ENCODE measurements at places on chromosomes 11 and 22.

GRCh38 chr11:101516546-101516945 is 67.3 kb downstream of the TRPC6 start:
- no peak for DNase-seq

DNA sequence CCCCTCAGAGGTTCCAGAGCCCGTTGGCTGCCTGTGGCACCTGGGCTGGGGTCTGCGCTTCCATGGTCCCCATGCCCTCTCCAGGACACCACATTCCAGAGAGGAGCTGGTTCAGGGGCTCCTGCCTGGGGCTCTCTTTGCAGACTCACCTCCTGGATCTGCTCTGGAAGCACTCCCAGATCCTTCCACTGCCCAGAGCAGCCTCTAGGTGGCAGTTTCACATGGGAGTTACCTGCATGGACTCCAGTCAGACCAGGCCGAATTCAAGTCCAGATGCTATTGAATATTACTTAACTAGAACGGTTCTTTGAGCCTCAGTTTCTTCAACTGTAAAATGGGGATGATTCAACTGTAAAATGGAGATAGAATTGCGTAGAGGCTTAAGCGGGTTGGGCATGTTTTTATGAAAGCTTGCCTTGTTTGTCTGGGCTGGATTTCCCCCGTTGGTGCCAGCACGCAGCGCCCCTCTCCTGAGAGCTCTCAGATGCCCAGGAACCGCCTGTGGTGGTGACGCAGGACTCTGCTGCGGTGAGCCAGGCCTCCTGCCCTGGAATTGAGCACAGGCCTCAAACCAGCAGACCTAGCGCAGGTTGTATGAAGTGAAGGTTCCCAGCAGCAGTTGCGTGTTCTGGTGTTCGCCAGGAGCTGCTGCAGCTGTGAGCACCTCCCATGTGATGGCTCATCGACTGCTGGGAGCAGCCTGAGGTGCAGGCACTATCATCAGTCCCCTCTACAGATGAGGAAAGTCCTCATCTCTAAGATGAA is 44.2 kb downstream of the LMO1 start:
- DNase-seq = peak; percentile 21

GRCh38 chr22:45998638-45999378 is 21.8 kb upstream of the WNT7B start:
- DNase-seq = no peak

- DNase-seq = no peak
These were observed 3.0 kb upstream of the IFITM10 start for GRCh38 chr11:1753229-1753928.

- DNase-seq = peak; percentile 19
These were observed 5.1 kb upstream of the B4GALNT4 start for GRCh38 chr11:363948-364761.

GRCh38 chr11:60840470-60841430 is 1.2 kb upstream of the CCDC86 start:
- DNase-seq = no peak

DNA sequence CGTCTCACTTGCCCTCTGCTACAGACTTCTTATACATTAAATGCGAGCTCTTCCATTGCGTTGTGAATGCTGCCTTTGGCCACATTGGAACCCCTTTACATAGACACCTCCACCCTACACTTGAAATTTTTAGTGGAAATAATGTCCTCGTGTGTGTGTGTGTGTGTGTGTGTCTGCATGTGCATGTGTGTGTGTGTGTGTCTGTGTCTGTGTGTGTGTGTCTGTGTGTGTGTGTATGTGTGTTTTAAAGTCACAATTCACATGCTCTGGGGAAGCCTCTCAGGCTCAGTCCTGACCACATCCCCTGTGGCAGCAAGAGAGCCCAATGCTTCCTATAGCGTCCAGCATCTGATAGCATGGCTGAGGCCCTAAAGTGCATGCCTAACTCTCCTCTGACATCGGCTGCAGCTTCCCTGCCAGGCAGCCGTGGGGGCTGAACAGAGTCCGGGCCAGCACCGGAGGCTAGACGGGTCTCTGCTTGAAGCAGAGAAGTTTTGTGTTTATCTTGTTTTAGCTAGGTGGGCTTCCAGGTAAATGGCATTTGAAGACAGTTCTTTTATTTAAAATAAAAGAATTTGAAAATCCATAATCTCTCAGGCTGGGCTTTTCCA is 64.5 kb upstream of the EMID1 start:
- no peak for DNase-seq

GRCh38 chr22:40231618-40232313 is 54.0 kb downstream of the TNRC6B start:
- no peak for DNase-seq

DNA sequence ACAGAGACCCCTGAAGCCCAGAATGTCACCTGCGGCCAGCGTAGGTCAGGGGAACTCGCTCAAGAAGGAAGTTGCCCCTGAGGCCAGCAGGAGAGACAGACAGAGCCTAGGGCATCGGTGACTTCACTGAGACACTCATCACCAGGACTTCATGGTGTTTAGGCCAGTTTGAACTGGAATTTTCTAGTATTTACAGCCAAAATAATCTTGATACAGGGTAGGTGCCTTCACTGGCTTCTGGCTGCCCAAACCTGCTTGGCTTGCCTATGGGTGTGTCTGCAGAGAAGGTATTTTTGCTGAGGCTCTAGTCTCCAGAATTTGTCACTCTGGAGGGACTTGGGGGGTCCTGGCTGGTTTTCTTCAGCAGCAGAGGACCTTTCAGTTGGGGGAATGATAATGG is 86.6 kb downstream of the FBXO7 start:
- no peak for DNase-seq

DNA sequence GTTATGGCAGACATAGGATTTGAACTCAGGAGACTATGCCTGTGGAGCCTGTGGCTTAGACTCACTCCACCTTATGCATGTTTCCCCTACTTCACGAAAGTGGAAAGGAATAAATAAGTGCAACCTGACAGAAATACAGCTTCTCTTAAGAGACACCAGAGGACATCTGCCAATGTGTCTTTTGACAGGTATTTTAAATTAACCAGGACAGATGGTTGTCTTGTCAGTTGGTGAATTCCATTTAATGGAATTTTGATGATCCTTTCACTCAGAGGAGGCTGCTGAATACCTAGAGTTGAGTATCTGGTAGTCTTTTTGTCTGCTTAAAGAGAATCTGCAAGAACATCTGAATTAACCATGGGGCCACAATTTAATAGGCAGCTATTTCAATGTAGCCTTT is 46.1 kb downstream of the NELL1 start:
- no peak for DNase-seq

DNA sequence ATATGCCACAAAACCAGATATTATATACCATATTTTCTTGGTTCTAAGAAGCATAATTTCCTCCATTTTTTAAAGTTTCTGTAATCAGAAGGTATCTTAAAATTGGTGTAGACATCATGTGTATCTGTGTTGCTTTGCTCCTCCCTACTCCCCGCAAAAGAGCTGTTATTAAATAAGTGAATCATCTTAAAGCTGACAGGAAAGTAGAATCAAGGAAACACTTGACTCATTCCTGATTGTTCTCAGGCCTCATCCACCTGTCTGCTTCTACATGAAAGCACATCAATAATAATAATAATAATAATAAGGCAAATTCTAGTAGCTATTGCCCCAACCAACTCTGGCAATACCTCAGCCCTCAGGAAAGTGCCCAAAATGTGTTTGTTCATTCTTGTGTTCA is 26.2 kb upstream of the GUCY1A2 start:
- DNase-seq = no peak

DNA sequence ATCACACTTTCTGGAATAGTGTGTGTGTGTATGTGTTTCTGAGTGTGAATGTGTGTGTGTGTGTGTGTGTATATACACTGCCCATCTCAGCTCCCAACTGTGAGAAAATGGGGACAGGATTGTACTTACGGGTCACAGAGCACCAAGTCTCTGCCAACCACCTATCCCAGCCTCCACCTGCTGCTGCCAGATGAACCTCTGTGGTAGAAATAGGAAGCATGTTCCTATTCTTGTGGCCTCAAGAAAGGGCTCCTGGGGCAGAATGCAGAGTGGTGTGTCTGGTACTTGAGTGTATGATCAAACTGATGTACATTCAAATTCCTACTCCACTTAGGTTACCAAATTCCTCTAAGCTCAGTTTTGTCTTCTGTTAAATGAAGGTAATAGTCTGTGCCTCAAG is 14.6 kb downstream of the UBASH3B start:
- no peak for DNase-seq

DNA sequence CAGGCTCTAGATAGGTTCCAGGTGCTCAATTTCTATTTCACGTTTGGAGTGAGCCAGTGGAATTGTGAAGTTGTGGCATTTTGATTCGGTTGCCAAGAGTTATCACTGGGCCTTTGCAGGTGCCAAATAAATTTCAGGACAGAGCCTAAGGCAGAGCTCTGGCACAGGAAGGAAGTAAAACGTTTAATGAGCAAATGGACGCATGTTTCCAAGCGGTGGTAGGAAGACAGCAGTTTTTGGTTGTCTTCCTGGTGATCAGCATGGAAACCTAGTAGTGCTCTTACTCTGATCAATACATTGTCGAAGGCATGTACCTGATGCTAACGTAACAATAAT is 452 bp downstream of the BIRC3 start:
- DNase-seq = no peak

GRCh38 chr22:44116755-44117684 is 63.7 kb upstream of the PARVG start:
- DNase-seq = no peak

GRCh38 chr11:115338476-115338875 is 165.7 kb downstream of the CADM1 start:
- no peak for DNase-seq

DNA sequence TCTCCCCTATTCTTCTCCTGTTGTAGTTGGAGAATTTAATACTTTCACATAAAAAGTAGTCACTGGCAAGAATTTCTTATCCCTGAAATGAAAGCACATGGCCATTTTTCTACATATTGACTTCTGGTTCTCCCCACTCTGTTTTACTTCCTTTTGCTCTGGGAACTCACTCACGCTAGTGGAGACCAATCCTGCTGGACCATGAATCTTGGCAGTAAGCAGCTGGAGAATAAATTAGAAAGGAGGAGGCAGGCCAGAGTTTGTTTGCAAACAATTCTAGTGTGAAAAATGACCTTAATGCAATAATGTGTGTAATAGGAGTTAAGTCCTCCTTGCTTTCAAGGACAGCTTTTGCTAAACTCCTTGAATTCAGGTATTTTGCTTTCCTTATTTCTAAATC is 412.3 kb upstream of the CHORDC1 start:
- DNase-seq = no peak

DNA sequence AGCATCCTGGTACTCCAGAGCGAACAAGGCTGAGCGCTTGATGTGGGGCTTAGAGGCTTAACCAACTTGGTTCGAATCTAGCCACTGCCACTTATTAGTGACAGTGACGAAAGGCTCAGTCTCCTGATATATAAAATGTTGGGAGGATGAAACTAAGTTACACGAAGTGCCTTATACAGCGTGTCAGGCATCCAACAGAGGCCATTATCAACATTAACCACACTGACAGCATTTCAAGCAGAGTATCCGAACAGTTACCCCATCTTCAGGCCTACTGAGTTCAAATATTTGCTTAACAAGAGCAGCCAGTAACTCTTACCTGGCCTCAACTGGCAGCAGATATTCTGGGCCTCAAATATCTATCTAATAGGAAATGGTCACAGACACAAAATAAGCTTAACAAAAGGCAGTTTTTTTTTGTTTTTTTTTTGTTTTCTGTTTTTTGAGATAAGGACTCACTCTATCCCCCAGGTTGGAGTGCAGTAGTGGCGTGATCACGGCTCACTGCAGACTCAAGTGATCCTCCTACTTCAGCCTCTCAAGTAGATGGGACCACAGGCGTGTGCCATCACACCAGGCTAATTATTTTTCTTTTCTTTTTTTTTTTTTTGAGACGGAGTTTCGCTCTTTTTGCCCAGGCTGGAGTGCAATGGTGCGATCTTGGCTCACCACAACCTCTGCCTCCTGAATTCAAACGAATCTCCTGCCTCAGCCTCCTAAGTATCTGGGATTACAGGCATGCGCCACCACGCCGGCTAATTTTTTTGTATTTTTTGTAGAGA is 2.9 kb downstream of the SERPIND1 start:
- no peak for DNase-seq

DNA sequence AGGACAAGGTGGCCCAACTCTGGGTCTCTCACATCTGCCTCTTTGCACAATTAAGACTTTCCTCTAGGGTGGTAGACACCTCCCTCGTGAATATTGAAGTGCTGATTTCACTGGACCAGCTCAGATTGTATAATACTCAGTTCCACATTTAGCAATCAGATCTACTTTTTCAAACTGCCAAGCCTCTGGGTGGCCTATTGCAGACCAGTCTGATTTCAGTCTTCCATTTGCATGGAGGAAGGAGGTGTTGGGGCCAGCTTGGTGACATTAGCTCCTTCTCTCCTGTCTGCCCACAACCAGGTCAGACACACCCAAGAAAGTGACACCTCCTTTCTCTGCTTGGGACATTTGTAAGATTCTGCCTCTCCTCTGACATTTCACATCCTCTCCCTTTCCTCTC is 78.2 kb downstream of the PPFIBP2 start:
- no peak for DNase-seq

DNA sequence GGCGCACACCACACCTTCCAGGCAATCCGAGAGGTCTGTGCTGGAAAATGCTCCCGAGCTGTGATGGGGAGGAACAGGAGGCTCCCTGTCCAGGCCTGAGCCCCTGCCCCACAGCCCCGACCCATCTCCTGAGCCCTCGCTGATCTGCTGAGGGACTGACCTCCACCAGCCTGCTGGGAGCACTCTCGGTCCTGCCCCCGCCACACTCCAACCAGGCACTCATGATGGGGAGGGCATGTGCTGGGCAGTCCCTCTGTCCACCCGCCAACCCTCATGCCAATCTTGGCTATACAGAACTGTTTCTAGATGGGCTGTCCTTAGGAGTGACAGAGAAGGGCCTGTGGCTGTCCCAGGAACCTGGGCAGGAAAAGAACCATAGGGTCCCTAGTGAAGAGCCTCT is 70.8 kb downstream of the TRMU start:
- no peak for DNase-seq

All from NCI-H748 treated with DMSO at 0.1 percent for 48 hours (cell line).